ENCODE measurements at places on chromosomes 6 and 20. TPM values are rescaled to one million over a fixed set of nuclear protein-coding genes. Genes with fewer than 3 reads are reported as not detected.
A peak's percentile ranks its signal among the peaks of the same experiment; 100 is the strongest.

Gene RBM24
- total RNA-seq = 24.1 TPM

Gene SOX12
- 5.1 TPM for total RNA-seq

GRCh38 chr20:17609811-17610377 lies 40.0 kb downstream of the DSTN start:
- no peak for DNase-seq

GRCh38 chr6:52157301-52157941 lies 28.8 kb upstream of the IL17A start:
- peak; percentile 84 for DNase-seq

DNA sequence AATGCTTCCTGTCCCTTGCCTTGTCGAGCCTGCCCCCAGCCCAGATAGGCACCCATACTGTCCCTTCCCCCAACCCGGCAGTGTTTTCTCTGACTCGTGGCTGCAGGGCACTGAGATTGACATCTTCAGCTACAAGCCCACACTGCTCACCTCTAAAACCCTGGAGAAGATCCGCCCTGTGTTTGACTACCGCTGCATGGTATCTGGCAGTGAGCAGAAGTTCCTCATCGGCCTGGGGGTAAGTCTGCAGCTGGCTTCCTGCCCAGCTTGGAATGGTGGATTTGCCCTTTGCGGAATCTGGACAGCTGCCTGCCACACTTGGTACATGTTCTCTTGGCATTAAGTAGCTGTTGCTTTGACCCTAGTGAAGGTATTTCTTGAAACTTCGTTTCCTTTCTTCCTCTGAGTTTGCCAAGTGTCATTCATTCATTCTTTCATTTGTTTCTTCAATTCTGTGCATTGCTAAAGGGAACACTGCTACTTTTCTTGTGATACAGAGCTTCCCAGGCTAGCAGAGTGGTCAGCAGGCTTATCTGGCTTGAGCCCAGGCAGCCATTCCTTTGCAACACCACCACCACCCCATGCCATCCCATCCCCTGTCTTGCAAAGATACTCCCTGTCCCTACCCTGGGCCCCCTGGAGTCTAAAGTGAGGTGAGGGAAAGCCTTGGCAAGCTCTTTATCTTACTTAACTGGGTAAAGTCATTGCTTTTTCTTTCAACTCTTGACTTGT lies 26.2 kb downstream of the CCDC167 start:
- peak; percentile 98 for DNase-seq

DNA sequence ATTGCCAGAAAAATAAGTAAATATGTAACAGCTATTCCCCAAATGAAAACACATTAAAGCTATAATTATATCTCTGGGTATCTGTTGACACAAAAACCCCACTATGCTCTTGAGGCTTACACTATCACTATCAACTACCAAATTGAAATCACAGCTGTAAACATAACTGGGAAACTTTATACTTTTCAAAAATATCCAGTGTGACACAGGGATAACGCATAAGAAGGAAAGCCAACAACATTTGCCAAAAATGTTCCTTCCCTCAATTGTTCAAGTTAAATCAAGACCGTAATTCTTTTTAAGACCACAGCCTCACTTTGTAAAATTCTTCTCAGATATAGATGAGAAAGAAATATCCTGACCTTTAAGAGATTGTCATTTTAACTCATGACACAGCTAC lies 3.1 kb downstream of the ZHX3 start:
- DNase-seq = no peak

DNA sequence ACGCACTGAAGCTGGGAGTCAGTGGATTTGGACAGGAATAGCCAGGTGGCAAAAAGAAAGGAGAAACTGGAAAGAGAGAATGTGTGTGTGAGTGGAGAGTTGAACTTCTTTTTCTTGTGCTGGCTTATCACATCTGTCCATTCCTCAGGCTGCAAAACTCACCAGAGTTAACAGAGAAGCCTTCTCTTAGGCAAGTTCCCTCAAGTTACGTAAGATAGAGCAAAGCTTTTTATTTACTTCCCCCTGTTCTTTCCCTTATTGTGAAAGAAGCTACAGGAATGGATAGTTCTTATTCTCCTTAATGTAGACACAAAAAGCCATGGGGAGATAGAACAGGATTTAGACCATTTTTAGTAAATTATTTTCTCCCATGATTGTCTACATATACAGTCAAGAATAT lies 188.6 kb downstream of the BMP2 start:
- DNase-seq = no peak

Gene LRRC1
- total RNA-seq = 18.4 TPM

Gene TUBE1
- 22.7 TPM for total RNA-seq

Data from M059J (cell line).